ENCODE measurements at places on chromosomes 2 and 18. TPM values are rescaled to one million over a fixed set of nuclear protein-coding genes. Genes with fewer than 3 reads are reported as not detected.

ASIC4 gene
- total RNA-seq = not detected

SERPINB10 gene
- total RNA-seq = not detected

SKA1 gene
- total RNA-seq = 0.11 TPM

NEU2 gene
- not detected for total RNA-seq

SLC9A2 gene
- total RNA-seq = 9.3 TPM

ADAM23 gene
- total RNA-seq = 6.2 TPM

ARHGAP28 gene
- total RNA-seq = 6.0 TPM

CCL20 gene
- total RNA-seq = not detected

IL1RL2 gene
- 0.40 TPM for total RNA-seq

DNA sequence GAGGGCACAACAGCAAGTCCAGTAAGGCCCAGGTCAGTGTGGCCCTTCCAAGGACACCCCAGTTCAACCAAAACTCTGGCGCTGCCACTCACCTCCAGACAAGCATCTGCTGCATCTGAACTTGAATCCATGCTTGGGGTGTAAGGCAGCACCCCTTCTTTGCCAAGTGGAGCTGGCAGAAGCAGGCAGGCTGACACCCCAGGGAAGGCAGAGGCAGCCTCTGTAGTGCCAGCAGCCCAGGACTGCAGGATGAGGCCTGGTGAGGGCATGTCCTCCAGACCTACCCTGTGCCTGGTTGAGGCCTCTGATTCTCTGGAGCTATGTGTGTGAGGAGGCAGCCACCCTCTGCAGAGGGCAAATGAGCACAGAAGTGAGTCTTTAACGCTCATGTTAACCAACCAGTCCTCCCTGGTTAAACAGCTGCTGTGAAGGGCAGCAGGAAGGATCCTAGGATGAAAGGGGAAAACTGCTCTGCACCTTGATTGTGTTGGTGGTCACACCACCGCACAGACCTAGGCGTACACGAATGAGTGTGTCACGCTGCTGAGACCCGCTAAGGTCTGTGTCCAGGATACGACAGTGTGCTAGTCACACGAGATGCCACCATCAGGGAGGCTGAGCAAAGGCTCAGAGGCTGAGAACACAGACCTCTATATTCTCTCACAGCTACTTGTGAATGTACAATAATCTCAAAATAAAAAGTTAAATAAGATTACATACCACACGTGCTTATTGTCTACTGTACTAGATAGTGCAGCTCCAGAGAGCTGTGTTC, 2.2 kb downstream of the PARD6G start:
- no peak for DNase-seq

DNA sequence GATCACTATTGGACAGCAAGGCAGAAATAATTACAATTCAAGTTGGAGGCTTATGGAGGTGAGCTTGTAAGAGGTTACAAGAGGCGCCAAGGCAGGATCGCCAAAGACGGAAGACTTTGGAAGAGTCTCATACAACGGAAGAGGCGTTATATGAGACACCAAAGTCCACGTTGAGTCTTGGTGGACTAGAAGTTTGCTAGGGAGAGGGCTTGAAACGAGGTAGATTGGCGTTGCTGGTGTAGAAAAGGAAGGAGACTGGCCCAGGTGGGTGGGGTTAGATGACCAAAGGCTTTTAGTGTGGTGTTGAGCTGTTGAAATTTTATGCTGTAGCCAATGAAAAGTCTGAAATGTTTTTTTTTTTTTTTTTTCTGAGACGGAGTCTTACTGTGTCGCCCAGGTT, 1.4 kb downstream of the MSH2 start:
- no peak for DNase-seq

DNA sequence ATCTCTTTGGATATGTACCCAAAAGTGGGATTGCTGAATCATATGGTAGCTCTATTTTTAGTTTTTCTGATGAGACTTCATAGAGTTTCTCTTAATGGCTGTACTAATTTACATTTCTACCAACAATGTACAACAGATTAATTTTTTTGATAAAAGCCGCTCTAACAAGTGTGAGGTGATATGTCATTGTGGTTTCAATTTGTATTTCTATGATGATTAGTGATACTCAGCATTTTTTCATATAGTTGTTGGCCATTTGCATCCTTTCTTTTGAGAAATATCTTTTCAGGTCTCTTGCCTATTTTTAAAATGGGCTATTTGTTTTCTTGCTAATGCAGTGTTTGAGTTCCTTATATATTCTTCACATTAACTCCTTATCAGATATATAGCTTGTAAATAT, 4.3 kb downstream of the IL18RAP start:
- DNase-seq = no peak

GRCh38 chr2:182142062-182142461, 156.4 kb downstream of the PPP1R1C start:
- no peak for DNase-seq

DNA sequence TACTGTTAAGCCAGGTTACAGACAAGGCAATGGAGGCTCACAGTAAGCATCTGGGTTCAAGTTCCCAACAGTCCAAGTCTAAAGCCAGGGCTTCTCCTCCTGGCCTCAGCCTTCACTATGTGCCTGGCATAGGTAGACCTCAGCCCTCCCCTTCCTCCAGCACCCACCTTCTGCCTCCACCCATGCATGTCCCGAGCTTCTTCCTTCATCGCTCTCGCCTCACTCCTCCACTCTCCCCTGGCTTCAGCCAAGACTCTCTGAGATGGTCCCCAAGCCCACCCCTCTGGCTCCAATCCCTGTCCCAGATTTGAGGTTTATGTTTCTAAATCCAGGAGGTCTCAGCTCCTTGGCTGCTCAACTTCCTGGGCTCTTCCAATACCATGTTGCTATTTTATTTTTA, 26.9 kb downstream of the CENPA start:
- no peak for DNase-seq

DNA sequence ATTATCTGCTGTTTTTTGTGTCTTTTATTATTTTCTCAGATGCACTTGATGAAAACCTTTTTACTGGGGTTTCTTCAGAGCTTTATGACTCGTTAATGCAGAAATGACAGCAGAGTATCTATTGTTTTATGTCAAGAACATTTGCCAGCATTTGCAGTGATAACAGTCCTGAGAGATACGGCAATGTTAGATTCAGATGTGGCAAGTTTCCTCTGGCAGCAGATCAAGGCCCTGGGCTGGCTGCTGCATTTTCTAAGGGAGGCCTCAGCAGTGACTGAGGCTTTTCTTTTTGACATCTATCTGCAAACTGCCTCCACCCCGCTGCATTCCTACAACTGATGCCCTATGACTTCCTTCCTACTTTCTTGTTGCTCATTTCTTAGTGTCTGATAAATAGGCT, 40.2 kb downstream of the EFEMP1 start:
- no peak for DNase-seq

DNA sequence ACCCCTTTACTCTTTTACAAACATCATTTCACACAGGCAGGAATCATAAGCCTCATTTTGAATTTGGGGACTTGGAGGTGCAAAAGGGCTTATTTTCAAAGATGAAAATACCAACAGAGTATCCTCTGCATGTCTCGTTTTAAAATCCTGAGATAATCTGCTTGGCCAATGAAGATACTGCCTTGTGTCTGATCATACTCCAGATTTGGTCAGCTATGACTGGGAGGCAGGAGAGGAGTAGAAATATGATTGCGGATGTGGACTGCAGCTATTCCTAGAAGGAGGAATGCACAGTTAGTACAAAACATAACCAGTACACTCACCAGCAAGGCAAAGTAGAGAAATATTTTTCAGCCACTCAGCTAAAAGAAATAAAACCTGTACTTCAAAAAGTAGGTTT, 342.3 kb downstream of the RPRM start:
- DNase-seq = no peak

- DNase-seq = no peak
Observed at GRCh38 chr2:84169871-84170270, 289.2 kb downstream of the SUCLG1 start.

- no peak for DNase-seq
Observed at GRCh38 chr2:220586980-220587530, 959.6 kb downstream of the SLC4A3 start.

DNA sequence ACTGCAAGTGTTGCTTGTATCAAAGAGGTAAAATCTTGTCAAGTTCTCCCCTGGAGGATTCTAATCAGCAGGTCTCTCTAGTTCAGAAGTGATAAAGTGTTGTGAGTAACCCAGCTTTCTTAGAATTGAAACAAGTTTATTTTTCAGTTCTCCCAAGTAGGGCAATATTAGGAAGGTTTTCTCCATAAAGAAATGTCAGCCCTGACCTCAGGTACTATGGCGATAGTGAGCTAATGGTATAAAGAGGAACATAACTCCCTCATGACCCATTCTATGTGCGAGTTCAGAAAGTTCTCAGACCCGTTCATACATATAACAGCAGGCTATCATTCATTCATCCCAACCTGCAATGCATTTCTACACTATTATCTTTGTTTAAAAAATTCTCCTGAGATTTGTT, 421.1 kb upstream of the SETBP1 start:
- no peak for DNase-seq

DNA sequence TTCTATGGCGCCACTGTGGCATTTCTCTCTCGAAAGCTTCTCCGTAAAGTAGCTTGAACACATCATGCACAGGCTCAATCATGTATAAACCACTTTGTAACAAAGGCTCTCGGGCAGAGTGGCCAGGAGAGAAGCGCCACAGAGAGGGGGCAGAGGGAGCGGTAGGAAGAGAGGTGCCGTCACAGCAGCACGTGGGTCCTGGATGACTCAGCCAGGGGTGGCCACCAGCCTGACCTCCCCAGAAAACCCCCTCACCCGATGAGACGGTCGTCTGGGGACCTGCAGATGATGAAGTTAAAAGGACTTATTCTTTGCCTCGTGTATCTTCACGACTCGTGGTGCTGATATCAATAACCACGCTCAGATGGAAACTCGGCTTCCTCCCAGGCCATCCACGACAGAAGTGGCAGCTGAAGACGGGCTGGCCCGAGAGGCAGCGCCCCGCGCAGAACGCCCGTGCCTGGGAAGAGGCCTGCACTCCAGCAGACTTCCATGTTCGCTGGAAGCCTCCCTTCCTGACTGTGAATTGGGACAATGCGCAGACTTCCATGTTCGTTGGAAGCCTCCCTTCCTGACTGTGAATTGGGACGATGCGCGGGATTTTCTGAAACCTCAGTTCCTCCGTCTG, 46.4 kb upstream of the MTCL1 start:
- no peak for DNase-seq

DNA sequence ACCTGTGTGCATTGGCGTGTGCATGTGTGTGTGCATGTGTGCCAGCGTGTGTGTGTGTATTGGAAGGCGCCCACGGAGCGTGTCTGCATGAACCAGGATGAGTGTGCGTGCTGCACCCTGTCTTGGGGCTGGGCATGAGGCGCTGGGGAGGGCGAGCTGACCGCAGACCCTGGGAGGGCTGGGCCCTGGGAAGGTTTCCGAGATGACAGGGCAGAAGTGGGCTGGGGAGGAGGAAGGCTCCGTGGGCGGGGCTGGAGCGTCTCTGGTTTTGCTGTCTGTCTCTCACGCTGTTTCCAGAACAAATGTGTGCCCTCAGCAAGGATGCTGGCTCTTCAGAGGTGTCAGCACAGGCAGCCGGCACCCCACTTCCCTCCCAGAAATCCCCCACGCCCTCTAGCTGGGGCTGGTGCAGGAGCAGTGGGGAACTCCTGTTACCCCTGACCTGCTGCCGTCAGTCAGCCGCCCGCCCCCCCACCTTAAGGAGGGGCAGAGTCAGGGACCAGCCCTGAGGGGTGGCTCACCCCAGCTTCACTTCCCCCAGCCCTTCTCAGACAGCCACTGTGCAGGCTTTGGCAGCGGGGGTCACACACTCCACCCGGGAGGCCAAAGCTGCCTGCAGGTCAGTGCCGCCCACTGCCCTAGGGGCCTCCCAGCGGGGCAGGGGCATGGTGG, at the start of gene GPR35:
GPR35 (plus strand) TSS at position 531 of the 672 bp plus-strand sequence. CDS start 4,473 bp downstream, outside the sequence.
- DNase-seq = peak; percentile 19

DNA sequence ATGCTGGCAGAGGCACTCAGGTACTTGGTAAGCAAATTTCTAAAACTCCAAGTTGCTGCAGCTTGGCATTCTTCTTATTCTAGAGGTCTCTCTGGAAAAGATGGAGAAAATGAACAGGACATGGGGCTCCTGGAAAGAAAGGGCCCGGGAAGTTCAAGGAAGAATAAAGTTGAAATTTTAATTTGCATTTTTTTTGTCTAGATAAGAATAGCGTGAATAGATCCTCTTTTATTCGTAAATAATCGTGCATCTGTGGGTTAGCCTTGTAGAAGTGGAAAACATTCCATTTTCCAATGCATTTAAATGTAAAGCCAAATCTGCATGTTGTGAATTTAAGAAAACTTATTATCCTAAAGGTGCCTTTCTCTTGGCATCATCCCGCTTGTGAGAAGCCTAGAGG, 61.0 kb downstream of the TNFRSF11A start:
- no peak for DNase-seq

DNA sequence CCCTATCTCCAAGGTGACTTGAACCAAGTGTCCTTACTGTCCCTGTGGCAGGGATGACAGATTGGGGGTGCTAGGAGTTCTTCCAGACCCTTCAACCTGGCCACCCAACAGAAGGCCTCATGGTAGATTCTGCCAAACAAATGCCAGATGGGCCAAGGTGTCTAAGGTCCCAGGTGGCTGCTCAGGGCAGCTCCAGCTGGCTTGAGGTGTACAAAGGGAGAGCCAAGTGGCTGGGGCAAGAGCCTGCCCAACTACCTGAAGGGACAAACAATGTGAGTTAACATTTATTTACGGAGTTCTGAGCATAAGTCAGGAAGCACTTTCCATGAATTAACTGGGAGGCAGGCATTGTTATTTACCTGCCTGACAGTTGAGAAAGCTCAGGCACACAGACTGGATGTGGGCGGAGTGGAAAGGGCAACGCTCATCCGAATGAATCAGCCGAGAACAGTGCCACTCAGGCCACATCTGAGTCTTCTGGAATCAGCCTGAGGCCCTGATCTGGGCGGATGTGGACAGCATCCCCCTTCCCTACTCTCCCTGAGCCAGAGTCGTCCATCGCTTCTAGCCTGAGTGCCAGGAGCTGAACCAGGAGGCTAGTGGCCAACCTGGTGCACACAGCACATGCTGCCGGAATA, 4.4 kb upstream of the KCNIP3 start:
- DNase-seq = no peak

- DNase-seq = no peak
Observed at GRCh38 chr2:102301867-102302362, 9.4 kb upstream of the IL1RL1 start.

DNA sequence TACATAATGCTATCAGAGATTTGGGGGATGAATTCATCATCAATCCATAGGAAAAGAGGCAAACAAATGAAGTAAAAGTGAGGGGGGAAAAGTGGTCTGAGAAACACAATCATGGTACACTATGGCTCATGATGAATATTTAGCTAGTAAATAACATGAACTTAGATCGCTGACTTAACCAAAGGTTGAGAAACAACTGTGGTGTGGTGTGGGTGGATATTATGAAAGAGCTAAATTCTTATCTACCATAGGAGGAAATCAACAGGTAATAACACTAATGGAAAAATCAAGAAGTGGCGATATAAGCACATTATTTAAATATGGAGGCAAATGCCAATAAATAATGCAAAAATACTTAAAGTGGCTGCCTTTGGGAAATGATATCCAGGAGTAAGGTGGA, 12.2 kb upstream of the TPRKB start:
- DNase-seq = no peak

- no peak for DNase-seq
Observed at GRCh38 chr2:23092831-23093230, 292.1 kb upstream of the KLHL29 start.

GRCh38 chr2:103183061-103183460, 421.2 kb downstream of the TMEM182 start:
- DNase-seq = no peak

- peak; percentile 82 for DNase-seq
Observed at GRCh38 chr18:45920367-45920766, 46.8 kb downstream of the EPG5 start.

Data from psoas muscle (tissue), 8 donors.